ENCODE measurements at places on chromosomes 16 and 17. TPM values are rescaled to one million over a fixed set of nuclear protein-coding genes. Genes with fewer than 3 reads are reported as not detected.

DNA sequence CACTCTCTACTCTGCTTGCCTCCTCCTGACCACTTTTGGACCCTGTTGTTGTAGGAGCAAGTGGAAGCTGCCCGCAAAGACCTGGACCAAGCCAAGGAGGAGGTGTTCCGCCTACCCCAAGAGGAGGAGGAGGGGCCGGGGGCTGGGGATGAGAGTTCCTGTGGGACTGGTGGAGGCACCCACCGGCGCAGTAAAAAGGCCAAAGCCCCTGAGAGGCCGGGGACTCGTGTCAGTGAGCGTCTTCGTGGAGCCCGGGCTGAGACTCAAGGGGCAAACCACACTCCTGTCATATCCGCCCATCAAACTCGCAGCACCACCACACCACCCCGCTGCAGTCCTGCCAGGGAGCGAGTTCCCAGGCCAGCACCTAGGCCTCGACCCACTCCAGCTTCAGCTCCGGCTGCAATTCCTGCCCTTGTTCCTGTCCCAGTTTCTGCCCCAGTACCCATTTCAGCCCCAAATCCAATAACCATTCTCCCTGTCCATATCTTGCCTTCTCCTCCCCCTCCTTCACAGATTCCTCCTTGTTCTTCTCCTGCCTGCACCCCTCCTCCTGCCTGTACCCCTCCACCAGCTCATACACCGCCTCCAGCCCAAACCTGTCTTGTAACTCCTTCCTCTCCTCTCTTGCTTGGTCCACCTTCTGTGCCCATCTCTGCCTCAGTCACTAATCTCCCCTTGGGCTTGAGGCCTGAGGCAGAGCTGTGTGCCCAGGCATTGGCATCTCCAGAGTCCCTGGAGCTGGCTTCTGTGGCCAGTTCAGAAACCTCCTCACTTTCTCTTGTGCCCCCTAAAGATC lies 11.0 kb upstream of the PHKG2 start:
- ATAC-seq: no peak

- ATAC-seq: no peak
Measured at GRCh38 chr17:55478971-55479370, 32.3 kb downstream of the SMIM36 start.

PIRT gene
- total RNA-seq: not detected

DNA sequence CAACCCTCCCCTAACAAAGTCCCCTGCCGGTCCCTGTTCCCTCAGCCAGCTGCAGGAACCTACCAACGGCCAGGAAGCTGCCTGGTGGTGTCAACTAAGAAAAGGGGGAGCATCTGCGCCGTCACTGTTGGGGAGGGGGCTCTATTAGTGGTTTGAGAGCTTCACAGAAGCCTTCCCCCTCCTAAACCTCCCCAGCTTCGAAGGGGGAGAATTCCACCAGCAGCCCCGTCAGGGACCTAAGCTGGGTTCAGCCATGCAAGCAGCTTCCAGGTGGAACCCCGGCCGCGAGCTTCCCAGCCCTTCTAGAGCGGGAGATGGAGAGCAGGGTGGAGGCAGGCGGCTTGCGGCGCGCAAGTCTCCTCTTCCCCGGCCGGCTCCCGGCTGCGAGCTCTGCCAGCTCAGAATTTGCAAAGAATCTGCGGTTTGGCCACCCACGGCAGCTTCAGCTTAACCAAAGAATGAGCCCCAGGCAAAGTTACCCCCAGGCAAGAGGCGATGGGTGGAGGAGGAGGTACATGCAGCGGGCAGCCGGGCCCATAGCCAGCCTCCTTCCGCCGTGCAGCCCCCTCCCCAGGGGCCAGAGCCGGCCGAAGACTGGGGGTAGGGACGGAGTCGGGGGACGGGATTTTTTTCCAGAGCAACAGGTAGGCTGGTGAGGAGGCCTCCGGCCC lies 33.7 kb downstream of the DDX19A start:
- peak; percentile 56 for ATAC-seq

DNA sequence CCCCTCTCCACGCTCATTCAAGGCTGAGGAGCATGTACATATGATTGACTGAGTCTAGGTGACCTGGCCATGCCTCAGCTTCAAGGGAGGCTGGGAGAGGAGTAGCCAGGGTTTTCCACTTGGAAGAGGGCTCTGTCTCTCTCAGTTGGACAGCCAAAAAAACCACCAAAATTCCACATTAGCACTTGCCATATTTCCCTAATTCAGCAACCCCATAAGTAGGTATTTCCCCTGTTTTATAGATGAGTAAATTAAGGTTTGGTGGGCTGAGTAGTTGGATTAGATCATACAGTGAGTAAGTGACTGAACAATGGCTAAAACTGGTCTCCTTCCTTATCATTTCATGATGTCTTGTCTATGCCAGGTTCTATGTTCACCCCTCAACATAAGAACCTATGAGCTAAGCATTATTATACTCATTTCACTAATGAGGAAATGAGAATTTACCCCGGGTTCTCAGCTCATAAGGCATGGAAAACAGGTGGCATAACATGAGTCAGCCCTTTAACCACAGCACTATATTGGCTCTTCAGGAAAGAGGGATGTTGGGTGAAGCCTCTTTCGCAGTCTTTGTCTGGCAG lies 68.0 kb upstream of the GAS7 start:
- peak; percentile 50 for ATAC-seq

All from activated T-helper 17 cell treated with anti-CD3 and anti-CD28 coated beads, Interleukin-2, amount 50 U/mL, for 72 hours (primary cell).